ENCODE measurements at places on chromosomes 4 and X.

DNA sequence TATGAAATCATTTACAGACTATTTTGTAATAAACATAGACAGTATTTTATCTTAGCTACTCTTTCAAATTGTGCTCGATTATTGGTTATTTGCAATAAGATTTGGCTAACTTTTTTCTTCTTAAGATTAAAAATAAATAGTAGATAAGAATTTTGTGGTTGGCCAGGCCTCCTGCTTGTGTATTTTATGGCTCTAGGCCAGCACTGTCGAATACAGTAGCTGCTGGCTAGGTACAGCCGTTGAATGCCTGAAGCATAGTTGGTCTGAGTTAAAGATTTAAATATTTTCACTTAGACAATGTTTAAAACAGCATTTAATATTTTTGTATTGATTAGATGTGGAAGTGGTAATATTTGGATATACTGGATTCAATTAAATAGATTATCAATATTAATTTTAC, 481.0 kb downstream of the SPRY1 start:
- DNase-seq, result no peak

DNA sequence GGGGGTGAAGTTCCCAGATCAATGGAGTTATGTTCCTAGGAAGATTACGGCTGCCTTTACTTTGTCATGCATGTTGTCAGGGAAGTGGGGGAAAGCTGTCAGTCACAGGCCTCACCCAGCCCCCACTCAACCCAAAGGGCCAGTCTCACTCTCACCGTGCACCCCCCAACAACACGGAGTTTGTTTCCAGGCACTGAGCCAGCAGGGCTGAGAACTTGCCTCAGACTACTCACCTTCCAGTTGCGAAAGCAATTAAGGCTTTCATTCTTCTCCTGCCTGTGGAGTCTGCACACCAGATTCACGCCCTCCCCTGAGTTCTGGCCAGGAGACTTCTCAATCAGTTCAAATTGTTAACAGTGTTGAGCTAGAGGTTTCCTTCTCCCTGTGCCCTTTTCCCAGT, 114.3 kb downstream of the SH3BGRL start:
- DNase-seq, result no peak

GRCh38 chrX:141278306-141278705, 36.0 kb upstream of the SPANXC start:
- DNase-seq, result no peak

- DNase-seq, result no peak
These were observed 1.1 kb upstream of the HDAC6 start for GRCh38 chrX:48800574-48801279.

GRCh38 chrX:7620560-7620959, 222.4 kb upstream of the VCX start:
- no peak for DNase-seq

GRCh38 chr4:166143227-166143626, 270.2 kb downstream of the TLL1 start:
- DNase-seq, result no peak
